ENCODE measurements at places on chromosomes 7 and 10.

DNA sequence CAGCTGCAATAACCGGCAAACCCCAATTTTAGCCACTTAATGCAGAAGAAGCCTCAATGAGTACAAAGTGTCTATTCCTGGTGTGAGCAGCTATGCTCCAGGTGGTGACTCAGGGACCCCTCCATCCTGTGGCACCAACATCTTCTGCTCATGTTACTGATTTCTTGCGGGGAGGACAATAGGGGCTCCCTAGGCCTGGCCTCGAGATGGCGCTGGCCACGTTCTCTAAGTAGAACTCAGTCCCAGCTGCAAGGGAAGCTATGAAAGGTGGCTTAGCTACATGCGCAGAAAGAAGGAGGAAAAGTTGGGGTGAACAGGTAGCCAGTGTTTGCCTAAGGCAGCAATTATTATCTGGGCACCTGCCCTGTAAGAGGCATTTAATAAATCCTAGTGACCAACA is 6.6 kb downstream of the GJD4 start:
- DNase-seq = no peak

- DNase-seq = no peak
Measured at GRCh38 chr10:16583382-16583781, 61.7 kb upstream of the C1QL3 start.

GRCh38 chr10:95755511-95756004 is 405 bp upstream of the ENTPD1 start:
- DNase-seq = no peak

- no peak for DNase-seq
Measured at GRCh38 chr7:28173531-28173930, 7.1 kb downstream of the JAZF1 start.

- no peak for DNase-seq
Measured at GRCh38 chr7:95867309-95867708, 95.0 kb downstream of the DYNC1I1 start.

- DNase-seq = no peak
Measured at GRCh38 chr10:132570771-132571649, 33.4 kb downstream of the INPP5A start.

DNA sequence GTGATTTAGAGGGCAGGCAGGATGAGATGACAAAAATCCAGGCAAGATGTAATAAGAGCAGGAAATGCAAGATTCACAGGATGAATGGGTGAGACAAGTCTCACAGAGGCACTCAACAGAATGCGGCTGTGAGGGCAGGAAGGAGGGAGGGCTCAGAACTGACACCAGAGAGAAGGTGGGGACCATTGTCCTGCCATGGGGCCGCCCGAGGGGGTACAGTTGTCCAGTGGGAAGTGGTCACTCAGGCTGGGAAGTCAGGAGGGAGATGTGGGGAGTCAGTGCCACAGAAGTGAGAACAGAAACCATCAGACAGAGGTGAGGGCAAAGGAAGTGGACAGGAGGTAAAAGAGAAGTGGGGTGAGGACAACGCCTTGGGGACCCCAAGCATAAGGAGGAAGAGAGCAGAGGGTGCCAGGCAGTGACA is 8.9 kb downstream of the HIP1 start:
- DNase-seq = no peak

DNA sequence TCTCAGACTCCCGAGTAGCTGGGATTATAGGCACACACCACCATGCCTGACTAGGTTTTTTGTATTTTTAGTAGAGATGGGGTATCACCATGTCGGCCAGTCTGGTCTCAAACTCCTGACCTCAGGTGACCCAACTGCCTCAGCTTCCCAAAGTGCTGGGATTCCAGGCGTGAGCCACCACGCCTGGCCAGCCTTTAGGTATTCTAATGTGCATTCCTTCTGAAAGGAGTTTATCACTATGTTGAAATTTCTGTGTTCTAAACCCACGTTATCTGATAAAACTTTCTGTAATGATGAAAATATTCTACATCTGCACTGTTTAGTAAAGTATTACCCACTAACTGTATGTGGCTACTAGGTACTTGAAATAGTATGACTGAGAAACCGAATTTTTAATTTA is 110.6 kb upstream of the IMMP2L start:
- DNase-seq = no peak

- no peak for DNase-seq
Measured at GRCh38 chr10:118276204-118276603, 65.9 kb downstream of the FAM204A start.

DNA sequence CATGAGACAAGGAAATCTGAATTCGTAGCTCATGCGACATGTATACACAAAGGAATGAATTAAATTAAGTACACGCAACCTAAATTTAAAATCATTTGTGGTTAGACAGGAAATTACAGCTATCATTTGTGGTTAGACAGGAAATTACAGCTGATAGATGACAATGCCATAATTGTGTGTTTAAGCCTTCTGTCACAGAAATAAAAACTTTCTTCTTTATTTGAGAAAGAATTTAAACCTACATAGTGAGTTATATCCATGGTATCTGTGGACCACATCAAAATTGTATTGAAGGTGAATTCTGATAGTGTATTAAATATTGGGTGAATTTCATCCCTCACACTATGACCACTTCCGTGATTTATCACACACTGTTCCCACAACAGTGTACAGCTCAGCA is 362.9 kb downstream of the MAGI2 start:
- DNase-seq = no peak
